ENCODE measurements at places on chromosomes 16 and 17. TPM values are rescaled to one million over a fixed set of nuclear protein-coding genes. Genes with fewer than 3 reads are reported as not detected.

DNA sequence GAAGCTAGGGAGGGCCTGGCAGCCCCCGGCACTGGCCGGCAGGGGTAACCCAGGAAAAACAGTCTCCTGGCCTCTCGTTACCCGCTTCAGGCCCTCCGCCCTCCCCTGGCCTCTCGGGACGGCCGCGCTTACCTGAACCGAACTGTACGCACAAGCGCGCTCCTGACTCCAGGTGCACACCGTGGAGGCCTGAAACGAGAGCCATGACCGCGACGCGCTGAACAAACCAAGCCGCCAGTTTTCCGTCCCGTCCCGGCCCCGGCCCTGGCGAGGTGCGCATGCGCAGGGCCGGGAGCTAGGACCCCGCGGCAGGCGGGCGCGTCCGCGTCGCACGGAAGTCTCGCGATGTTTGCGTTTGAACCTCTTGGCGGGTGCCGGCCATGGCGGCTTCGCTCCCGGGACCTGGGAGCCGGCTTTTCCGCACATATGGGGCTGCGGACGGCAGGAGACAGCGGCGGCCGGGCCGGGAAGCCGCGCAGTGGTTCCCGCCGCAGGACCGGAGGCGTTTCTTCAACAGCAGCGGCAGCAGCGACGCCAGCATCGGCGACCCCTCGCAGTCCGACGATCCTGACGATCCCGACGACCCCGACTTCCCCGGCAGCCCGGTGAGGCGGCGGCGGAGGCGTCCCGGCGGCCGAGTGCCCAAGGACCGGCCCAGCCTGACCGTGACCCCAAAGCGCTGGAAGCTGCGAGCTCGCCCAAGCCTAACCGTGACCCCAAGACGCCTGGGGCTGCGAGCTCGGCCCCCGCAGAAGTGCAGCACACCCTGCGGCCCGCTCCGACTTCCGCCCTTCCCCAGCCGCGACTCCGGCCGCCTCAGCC is at the start of gene HASPIN:
HASPIN (plus strand) TSS at position 348 of the 822 bp plus-strand sequence; CDS start at position 381, 33 bp downstream.
- peaks cover 9% of the 10 kb centered on the region for H3K36me3 ChIP-seq
- H3K4me1 ChIP-seq = peaks cover 63% of the 10 kb centered on the region
- DNase-seq = peak; percentile 80
- peak within 1 kb of the TSS; percentile 97 for H3K4me3 ChIP-seq
- H3K27ac ChIP-seq = peak within 1 kb of the TSS; percentile 88

CXCL16 gene
- 0.90 TPM for total RNA-seq

CA5A gene
- total RNA-seq = not detected

MYH1 gene
- total RNA-seq = not detected

C17orf100 gene
- total RNA-seq = 1.7 TPM

CCDC144A gene
- total RNA-seq = 0.31 TPM

- no peaks in the 10 kb centered on the region for H3K36me3 ChIP-seq
- H3K27ac ChIP-seq = peak overlapping the region; percentile 61
- H3K27me3 ChIP-seq = no peaks in the 10 kb centered on the region
- H3K4me1 ChIP-seq = peaks cover 6% of the 10 kb centered on the region
- DNase-seq = no peak
Observed at GRCh38 chr16:381012-381788, 578 bp downstream of the PGAP6 start.

All from HFFc6 (cell line).